ENCODE measurements at places on chromosomes 6 and 20. TPM values are rescaled to one million over a fixed set of nuclear protein-coding genes. Genes with fewer than 3 reads are reported as not detected.

The ACOT8 gene
- total RNA-seq = 15.3 TPM

The KIF13A gene
- total RNA-seq = 34.4 TPM

The OVOL2 gene
- not detected for total RNA-seq

The SALL4 gene
- total RNA-seq = 90.7 TPM

The PKIG gene
- total RNA-seq = 34.7 TPM

DNA sequence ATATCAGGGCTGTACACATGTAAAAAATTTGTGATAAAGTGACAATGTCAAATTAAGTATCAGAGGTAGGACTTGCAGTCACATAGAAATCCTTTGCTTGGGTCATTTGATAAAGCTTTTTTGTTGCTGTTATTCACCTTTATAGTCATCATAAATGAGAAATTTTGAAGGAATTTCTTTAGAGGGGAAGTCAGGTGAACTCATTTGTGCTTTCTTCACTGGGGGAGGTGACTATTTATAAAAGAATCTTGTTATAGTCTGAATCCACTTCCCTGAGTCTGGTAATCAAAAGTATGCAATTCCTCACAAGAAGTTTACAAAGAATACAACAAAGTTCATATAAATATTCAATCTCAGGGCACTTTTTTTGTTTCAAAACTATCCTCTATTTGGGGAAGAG, 47.7 kb downstream of the FRK start:
- DNase-seq = no peak

GRCh38 chr6:161270116-161270515, 3.7 kb downstream of the AGPAT4 start:
- no peak for DNase-seq

DNA sequence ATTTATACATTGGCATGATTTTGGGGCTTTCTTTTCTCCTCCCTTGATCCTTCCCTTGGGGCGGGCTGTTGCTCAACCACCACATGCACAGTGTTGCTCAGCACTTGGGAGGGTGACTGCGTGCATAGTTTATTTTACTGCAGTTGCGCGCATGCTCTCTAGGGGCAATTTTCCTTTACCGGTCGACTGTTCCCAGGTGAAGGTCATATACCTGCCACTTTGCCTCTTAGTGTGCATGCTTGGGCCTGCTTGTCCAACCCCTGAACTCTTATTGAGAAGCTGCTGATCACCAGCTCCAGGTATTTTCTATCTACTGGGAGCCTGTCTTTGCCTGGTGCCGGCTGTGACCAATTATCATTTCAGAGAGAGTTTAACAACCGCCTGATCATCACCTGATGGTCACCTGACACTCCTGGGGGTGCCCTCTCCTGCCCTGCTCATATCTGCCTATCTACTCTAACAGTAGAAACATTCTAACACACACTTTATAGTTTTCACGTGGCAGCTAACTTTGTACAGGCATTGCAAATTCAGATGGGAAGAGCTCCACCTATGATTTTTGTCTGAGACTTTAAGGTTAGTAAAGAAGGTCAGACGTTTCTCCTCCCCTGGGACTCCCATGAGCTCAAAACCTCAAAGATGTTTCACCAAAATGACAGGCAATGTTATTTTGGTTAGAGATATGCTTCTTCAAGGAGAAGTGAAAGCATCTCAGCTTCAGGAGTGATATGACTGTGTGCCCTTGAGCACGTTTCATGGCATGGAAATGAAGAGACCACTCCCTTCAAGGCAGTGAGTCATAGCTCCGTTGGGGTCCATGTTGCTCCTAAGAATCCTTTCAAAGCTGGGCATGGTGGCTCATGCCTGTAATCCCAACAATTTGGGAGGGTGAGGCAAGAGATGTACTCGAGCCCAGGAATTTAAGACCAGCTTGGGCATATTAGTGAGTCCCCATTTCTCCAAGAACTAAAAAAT, 227.5 kb upstream of the MYLIP start:
- no peak for DNase-seq

- DNase-seq = no peak
These were observed 201.1 kb downstream of the TFAP2B start for GRCh38 chr6:51019806-51020205.

- no peak for DNase-seq
These were observed 24.9 kb downstream of the SASH1 start for GRCh38 chr6:148367411-148368024.

DNA sequence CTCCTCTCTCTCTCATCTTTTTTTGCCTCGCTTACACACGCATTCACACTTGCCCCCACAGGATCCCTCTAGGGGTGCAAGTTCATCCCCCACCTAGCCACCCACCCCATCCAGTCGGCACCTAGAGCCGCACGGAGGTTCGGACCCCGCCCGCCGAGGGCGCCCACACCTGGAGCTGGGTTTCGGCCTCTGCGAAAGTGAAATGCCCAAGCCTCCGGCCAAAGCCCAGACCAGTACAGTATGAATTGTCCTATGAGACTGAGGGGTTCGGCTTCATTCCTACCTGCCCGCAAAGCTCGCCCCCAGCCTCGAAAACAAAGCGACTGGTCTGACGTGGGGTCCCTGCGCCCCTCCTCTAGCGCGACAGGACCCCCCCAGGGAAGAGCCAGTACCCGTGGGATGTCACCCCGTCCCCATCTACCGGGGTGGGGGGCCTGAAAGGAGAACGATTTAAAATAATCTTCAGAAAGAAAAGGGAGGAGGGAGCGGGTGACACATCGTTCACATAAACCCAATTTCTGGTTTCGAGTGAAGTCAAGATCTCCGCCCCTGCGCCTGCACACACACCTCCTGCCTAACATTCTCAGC, 1.5 kb downstream of the TFAP2A start:
- no peak for DNase-seq

- DNase-seq = no peak
These were observed 19.1 kb upstream of the TFB1M start for GRCh38 chr6:155333414-155333813.

DNA sequence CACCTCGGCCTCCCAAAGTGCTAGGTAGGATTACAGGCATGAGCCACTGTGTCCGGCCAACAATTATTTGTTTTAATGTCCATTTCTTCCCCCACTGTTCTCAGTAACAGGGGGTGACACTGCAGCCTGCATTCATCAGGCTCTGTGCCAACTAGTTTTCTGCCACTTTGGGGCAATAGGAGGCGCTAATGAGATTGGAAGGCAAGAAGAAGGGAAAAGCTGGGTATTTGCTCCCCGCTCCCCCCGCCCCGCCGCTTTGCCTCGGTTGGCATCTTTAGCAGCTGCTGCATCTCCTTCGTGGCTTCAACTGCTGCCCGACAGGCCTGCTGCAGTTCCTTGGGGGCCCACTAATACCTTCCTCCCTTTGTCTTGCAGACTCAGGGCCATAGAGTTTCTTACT, 35.0 kb upstream of the MDGA1 start:
- no peak for DNase-seq

DNA sequence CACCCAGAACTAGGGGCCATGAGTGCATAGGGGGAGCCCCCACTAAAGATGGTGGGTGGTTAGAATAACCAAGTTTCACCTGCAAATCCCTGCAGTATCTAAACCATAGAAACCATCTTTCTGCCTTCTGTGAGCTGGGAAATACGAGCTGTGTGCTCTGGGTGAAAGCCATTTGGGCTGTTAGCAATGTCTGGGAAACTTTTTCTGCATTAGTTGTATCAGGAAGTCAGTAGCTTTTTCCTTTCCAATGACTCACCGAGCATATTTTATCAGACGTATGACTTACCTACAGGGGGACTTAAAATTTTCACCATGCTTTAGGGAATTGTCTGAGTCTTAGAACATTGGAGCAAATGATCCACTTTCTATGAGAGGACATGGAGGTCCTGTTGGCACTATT, 584.0 kb downstream of the QKI start:
- no peak for DNase-seq

DNA sequence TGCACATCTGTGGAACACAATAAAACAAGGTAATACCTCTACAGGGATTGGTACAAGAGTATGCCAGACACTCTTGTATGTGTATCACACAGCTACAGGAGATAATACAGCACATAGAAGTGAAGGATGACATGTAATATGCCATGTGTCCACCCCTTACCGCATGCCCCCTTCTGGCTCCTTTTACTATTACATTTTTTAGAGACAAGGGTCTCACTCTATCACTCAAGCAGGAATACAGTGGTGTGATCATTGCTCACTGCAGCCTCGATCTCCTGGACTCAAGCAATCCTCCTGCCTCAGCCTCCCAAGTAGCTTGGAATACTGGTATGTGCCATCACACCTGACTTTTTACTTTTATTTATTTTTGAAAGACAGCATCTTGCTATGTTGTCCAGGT, 4.2 kb upstream of the NCR3 start:
- no peak for DNase-seq

DNA sequence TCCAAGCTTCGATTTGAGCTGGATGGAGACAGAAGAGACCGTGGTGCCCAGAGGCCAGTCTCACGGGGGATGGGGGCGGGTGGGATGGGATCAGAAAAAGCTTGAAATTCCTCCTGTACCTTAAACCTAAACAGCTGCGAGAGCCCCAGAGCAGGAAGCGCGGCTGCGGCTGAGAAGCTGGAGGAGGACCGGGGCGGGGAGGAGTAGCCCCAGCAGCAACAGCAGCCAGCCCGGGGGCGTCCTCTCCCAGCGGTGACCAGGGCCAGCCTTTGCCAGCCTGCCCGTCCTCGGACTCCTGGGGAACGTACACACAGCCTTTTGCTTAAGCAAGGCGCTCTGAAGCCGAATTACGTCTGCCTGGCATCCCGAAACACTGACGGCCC, 17.4 kb upstream of the PRDM13 start:
- DNase-seq = no peak

GRCh38 chr20:13817342-13817741, 32.5 kb downstream of the NDUFAF5 start:
- no peak for DNase-seq

GRCh38 chr20:49892260-49892659, 23.1 kb downstream of the SPATA2 start:
- no peak for DNase-seq

DNA sequence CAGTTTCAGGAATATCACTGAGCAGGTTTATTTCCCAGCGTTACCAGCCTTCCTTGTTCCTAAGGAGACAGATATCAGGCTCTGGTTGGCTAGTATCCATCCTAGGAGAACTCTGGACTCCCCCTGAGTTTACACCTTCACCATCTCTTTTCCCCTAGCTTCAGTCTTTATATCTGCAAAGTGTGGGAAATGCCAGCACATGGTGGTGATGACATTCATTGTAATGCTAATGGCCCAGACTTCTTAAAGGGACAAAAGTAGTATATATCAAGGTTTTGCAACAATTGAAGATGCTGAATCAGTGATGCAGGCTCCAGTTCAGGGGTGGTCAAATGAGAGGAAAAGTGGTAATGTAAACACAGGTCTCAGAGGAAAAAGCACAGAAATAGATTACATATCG, 224.3 kb upstream of the SYNDIG1 start:
- no peak for DNase-seq

DNA sequence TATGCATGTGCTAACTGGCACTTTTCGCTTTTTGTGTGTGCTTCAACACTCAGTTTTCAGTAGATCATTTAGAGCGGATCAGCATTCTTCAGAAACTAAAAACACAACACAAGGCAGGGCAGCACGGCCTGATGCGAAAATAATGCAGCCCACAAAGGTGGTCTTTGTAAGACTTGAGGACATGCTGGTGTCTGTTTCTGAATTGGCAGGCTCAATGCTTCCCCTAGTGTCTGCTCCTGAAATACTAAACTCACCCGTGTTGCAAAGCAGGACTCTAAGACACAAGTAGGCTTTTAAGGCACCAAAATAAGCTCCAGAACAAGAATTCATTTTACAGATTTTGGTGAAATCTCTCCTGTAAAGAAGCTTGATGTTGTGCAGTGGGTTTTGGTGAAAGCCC, 676.5 kb downstream of the TENT5A start:
- DNase-seq = peak; percentile 36
